A549 treated with GW870086 at 1 μM for 4 hours (cell line): ENCODE measurements at places on chromosomes 11 and 22. TPM values are rescaled to one million over a fixed set of nuclear protein-coding genes. Genes with fewer than 3 reads are reported as not detected.

A4GALT gene
- total RNA-seq, result 15.2 to 24.7 TPM (median 24.1 TPM) in 5 replicates

SLC15A3 gene
- total RNA-seq, result not detected in 5 replicates

SLC6A5 gene
- total RNA-seq, result not detected in 5 replicates

GRK2 gene
- total RNA-seq, result 25.8 to 39.1 TPM (median 36.4 TPM) in 5 replicates

SCO2 gene
- total RNA-seq, result 3.0 to 6.3 TPM (median 5.7 TPM) in 5 replicates

MMP3 gene
- 0.17 to 0.28 TPM in 2 of 5 replicates, not detected in the others for total RNA-seq

TRIM48 gene
- total RNA-seq, result 0.09 TPM in 1 of 5 replicates, not detected in the others

PHOX2A gene
- total RNA-seq, result not detected in 5 replicates

ABCC8 gene
- 2.0 to 3.3 TPM (median 2.8 TPM) in 5 replicates for total RNA-seq

SPI1 gene
- total RNA-seq, result 0.15 TPM in 1 of 5 replicates, not detected in the others

CHRNA10 gene
- 0.51 to 1.7 TPM (median 1.1 TPM) in 5 replicates for total RNA-seq

CFAP300 gene
- total RNA-seq, result 4.6 to 8.0 TPM (median 5.7 TPM) in 5 replicates

CELF1 gene
- total RNA-seq, result 41.4 to 50.5 TPM (median 49.2 TPM) in 5 replicates

NRXN2 gene
- 0.19 to 0.35 TPM (median 0.27 TPM) in 5 replicates for total RNA-seq

C1QTNF4 gene
- 0.07 to 0.09 TPM in 2 of 5 replicates, not detected in the others for total RNA-seq

APOL5 gene
- not detected in 5 replicates for total RNA-seq

CABP7 gene
- 0.14 to 0.30 TPM (median 0.18 TPM) in 5 replicates for total RNA-seq

APOA4 gene
- 0.08 TPM in 1 of 5 replicates, not detected in the others for total RNA-seq

CARD16 gene
- total RNA-seq, result not detected in 5 replicates

SLC25A18 gene
- total RNA-seq, result 0.15 to 0.59 TPM (median 0.18 TPM) in 5 replicates

RBFOX2 gene
- 21.7 to 32.2 TPM (median 27.9 TPM) in 5 replicates for total RNA-seq

OR2D2 gene
- total RNA-seq, result not detected in 5 replicates

ASRGL1 gene
- total RNA-seq, result 10.2 to 14.3 TPM (median 13.9 TPM) in 5 replicates

KMT5B gene
- 17.4 to 23.2 TPM (median 22.4 TPM) in 5 replicates for total RNA-seq

MMP11 gene
- total RNA-seq, result 0.21 to 0.50 TPM (median 0.36 TPM) in 5 replicates

TMEM138 gene
- total RNA-seq, result 83.9 to 99.4 TPM (median 94.0 TPM) in 5 replicates

SHANK2 gene
- 6.3 to 10.5 TPM (median 8.3 TPM) in 5 replicates for total RNA-seq

ANO5 gene
- total RNA-seq, result 1.2 to 2.0 TPM (median 1.7 TPM) in 5 replicates

OR5P2 gene
- total RNA-seq, result not detected in 5 replicates

FOXRED2 gene
- 11.3 to 17.1 TPM (median 15.4 TPM) in 5 replicates for total RNA-seq

OR4B1 gene
- not detected in 5 replicates for total RNA-seq

SLC7A4 gene
- not detected in 5 replicates for total RNA-seq

EXPH5 gene
- 0.02 to 0.05 TPM (median 0.03 TPM) in 4 of 5 replicates, not detected in the other for total RNA-seq

IGLL1 gene
- not detected in 5 replicates for total RNA-seq

SCGB1C1 gene
- not detected in 5 replicates for total RNA-seq

POU2AF1 gene
- total RNA-seq, result not detected in 5 replicates

FLRT1 gene
- total RNA-seq, result 0.03 to 0.09 TPM (median 0.05 TPM) in 4 of 5 replicates, not detected in the other
